ENCODE measurements at places on chromosomes 1 and 21. TPM values are rescaled to one million over a fixed set of nuclear protein-coding genes. Genes with fewer than 3 reads are reported as not detected.

- H3K36me3 ChIP-seq = no peaks in the 10 kb centered on the region
- H3K27ac ChIP-seq = no peak overlapping the region
- no peak overlapping the region for H3K4me3 ChIP-seq
- H3K4me1 ChIP-seq = peaks cover 3% of the 10 kb centered on the region
These were observed 3.9 kb upstream of the PGLYRP4 start for GRCh38 chr1:153352523-153352922.

DNA sequence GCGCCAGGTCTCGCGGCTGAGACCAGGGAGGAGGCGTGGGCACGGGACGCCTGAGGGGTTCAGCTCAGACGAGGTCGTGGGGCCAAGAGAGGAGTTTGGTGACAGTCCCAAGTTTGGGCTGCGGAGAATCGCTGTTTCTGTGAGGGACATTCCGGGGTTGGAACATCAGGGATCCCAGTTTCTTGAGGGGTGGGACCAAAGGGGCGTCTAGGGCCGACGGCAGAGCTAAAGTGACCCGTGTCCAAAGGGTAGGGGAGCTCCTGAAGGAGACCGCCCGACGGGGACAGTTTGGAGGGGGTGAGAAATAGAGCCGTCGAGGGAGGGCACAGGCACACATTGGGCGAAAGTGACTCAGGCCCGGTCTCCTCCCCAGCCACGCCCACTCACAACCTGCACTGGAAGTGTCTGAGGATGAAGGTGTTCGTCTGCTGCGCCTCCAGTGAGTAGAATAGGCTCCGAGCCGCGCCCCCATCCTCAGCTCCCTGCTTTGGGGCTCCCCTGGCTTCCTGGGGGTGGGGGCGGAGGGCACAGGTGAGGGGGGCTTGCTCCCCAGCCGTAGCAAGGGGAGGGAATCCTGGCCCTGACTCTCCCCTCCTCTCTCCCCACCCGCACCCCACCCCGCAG, 7.0 kb downstream of the EFNA3 start:
- H3K4me1 ChIP-seq = peaks cover 25% of the 10 kb centered on the region
- peak overlapping the region; percentile 95 for H3K27ac ChIP-seq
- H3K4me3 ChIP-seq = peak overlapping the region; percentile 95
- H3K27me3 ChIP-seq = peaks cover 35% of the 10 kb centered on the region
- peak; percentile 73 for DNase-seq

RXFP4 gene
- total RNA-seq = not detected

DNA sequence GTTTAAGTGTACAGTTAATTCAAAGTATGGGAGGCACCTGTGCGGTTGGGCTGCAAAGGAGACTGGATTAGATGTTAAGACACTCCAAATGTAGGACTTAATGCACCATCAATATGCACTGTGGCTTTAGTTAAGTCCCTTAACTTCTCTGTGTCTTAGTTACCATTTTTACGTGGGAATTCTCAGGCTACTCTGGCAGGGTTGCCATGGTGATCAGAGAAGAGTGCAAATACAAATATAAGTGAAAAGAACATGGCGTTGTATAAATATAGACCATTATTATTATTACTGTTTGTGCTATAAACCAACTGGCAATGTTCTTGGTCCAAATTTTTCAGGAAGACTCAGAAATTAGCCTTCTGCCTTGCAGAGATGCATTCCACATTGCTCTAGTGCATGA, 595.6 kb downstream of the NPHP4 start:
- no peaks in the 10 kb centered on the region for H3K4me1 ChIP-seq
- peaks cover 9% of the 10 kb centered on the region for H3K27me3 ChIP-seq
- H3K4me3 ChIP-seq = no peak overlapping the region
- H3K27ac ChIP-seq = no peak overlapping the region
- no peaks in the 10 kb centered on the region for H3K36me3 ChIP-seq

- H3K27me3 ChIP-seq = peaks cover 3% of the 10 kb centered on the region
- peaks cover 23% of the 10 kb centered on the region for H3K4me1 ChIP-seq
- H3K27ac ChIP-seq = no peak overlapping the region
- no peak for DNase-seq
These were observed 253.3 kb downstream of the KAZN start for GRCh38 chr1:14851760-14852159.

ALX3 gene
- 1.4 TPM for total RNA-seq

OR2L13 gene
- not detected for total RNA-seq

DNA sequence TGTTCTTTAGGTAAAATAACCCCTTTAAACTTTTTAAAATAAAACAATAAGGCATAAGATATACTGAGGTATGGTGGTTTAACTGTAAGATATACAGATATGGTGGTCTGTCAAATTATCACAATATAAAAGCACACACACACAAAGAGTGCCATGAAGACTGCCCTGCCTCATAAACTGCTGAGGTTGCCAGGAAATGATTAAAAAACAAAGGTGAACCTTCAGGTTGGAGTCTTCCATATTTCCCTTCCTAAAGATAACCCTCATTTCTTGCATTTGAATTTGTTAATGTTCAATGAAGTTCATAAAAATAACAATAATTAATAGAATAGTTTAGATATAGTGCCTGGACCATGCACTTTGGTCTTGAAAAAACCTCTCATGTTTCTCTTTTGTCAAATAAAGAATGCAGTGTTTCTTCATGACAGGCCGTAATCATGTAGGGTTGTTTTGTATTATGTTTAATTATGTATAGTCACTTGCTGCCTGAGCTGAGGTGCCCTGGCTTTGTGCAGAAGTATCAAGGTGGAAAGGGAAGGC, 123.6 kb upstream of the B3GALT2 start:
- peak overlapping the region; percentile 40 for H3K4me3 ChIP-seq
- no peak for DNase-seq

DNA sequence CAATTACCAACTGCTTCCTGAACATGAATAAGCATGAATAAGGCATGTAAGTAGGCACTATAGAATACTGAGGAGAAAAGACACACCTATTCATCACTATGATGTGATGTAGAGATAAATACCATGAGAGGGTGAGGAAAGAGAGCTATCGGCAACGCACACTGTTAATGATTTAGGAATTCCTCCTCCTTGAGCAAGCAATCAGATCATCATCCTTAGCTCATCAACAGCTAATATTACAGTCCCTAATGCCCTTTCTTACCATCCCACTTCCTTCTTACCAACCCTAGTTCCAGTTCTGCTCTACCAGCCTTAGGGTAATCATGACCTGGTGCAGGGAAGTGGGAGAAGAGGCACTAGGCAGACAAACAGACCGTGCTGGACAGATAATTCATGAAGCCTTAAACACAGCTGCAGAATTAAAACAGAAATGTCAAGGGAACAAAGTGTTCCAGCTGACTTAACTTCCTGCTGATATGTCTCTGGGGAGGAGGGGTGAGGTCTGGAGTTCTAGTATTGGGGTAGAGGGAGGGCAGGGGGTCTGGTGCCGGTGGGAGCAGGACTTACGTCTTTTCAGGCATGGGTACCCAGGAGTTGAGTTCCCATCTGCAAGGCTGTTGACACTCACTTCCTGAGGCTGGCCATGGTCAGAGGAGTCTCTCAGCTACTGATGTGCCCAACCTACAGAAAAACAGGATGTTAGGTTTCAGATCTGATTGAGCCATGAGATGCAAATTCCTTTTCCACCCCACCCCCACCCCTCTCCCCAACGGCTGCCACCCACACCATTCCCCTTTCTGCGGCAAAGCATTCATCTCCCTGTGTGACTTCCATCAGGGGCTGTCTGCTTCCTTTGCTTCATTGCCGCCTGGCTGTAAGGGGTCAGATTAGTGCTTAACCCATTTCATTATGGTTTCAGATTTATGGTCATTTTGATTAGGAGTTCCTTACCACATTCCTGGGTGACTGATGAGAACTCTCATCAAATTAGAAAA, 12.6 kb upstream of the RCSD1 start:
- peak overlapping the region; percentile 0 for H3K4me3 ChIP-seq
- H3K27me3 ChIP-seq = peaks cover 16% of the 10 kb centered on the region
- no peak overlapping the region for H3K27ac ChIP-seq
- H3K4me1 ChIP-seq = peaks cover 23% of the 10 kb centered on the region

RNF207 gene
- total RNA-seq = 34.5 TPM

ACBD3 gene
- total RNA-seq = 56.9 TPM

GRCh38 chr1:234771642-234772344, 161.8 kb upstream of the IRF2BP2 start:
- peak overlapping the region; percentile 15 for H3K4me3 ChIP-seq
- no peaks in the 10 kb centered on the region for H3K27me3 ChIP-seq
- peaks cover 57% of the 10 kb centered on the region for H3K4me1 ChIP-seq
- H3K36me3 ChIP-seq = no peaks in the 10 kb centered on the region
- DNase-seq = no peak
- H3K27ac ChIP-seq = peak overlapping the region; percentile 80

RGS16 gene
- 9.7 TPM for total RNA-seq

DNA sequence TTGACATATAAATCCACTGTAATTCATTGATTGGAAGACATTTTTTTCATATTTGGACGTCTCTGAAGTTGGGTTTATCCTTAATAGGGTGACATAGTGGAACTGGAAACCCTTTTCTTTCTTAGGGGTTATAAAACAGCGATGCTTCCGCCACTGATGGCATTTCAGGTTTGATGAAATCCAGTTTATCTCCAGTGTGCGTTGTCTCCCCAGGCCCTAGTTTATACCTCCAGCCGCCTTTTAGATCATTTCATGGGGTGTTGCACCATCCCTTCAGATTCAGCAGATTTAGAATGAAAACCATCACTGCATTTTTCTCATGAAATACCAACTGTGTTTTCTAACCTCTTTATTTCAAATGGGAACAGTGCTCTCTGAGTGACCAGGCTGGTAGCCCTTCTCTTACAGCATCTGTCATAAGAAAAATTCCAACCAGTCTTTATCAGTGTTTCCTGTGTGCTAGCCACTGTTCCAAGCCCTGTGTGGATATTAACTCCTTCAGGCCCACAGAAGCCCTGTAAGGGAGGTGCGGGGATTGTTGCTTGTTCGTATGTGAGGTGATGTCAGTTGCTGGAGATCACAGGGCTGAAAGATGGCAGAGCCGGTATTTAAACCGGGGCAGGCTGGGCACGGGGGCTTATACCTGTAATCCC, 19.0 kb downstream of the H6PD start:
- H3K27ac ChIP-seq = peak overlapping the region; percentile 44
- peaks cover 35% of the 10 kb centered on the region for H3K4me1 ChIP-seq
- DNase-seq = no peak
- H3K4me3 ChIP-seq = peak overlapping the region; percentile 60
- peaks cover 10% of the 10 kb centered on the region for H3K27me3 ChIP-seq

GRCh38 chr21:35324372-35325220, 275.5 kb upstream of the RUNX1 start:
- H3K4me1 ChIP-seq = peaks cover 6% of the 10 kb centered on the region
- no peak overlapping the region for H3K4me3 ChIP-seq
- peaks cover 9% of the 10 kb centered on the region for H3K27me3 ChIP-seq
- H3K36me3 ChIP-seq = no peaks in the 10 kb centered on the region
- DNase-seq = no peak
- no peak overlapping the region for H3K27ac ChIP-seq

DNA sequence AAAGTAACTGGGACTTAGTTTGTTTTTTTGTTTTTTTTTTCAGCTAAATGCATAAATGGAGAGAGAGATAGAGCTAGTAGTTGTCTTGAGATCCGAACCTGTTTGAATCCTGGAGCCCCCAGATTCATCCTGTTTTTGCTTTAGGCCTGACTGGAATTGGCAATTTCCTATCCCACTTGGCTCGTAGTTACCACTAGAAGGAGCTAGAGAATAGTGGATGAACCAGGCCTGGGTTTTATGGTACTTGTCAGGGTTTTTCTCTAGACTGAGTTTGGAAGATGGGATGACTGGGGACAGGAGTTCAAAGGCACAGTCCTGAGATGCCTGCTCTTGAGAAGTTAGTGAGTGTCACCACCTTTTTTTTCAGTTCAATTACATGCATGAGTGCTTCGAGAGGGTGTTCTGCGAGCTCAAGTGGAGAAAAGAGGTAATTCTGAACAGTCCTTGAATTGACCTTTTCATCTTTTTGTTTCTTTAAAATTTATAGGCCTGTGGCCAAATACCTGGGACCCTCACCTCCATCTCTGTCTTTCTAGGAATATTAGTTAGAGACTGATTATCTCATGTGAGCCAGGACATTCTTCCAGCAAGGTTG, 23.4 kb downstream of the CELF3 start:
- DNase-seq = no peak
- H3K4me1 ChIP-seq = no peaks in the 10 kb centered on the region
- H3K4me3 ChIP-seq = no peak overlapping the region
- H3K36me3 ChIP-seq = no peaks in the 10 kb centered on the region

DNA sequence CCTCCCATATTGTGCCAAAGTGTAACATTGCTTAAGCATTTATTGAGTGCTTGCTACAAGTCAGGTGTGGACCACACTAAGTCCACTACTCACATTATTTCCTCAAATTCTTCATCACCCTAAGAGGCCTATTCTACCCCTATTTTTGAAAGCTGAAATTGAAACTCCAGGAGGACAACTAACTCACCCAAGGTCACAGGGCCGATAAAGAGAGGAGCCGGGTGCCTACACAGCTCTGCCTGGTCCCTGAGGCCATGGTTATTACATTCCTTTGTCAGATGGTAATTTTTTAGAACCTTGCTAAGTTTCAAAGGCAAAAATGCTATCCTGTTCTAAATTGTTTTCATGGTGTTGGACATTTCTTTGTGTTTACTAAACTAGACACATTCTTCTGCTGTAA, 24.2 kb upstream of the KLHDC8A start:
- peaks cover 6% of the 10 kb centered on the region for H3K4me1 ChIP-seq
- H3K27ac ChIP-seq = no peak overlapping the region
- H3K4me3 ChIP-seq = no peak overlapping the region
- DNase-seq = no peak

CA6 gene
- total RNA-seq = 0.24 TPM

DHCR24 gene
- total RNA-seq = 119 TPM

- no peak for DNase-seq
- no peaks in the 10 kb centered on the region for H3K36me3 ChIP-seq
- no peak overlapping the region for H3K4me3 ChIP-seq
- H3K27ac ChIP-seq = no peak overlapping the region
These were observed 48.3 kb downstream of the TRIM62 start for GRCh38 chr1:33133478-33134105.

PDE4B gene
- total RNA-seq = 2.8 TPM

- no peak overlapping the region for H3K4me3 ChIP-seq
- H3K27ac ChIP-seq = no peak overlapping the region
- no peaks in the 10 kb centered on the region for H3K36me3 ChIP-seq
These were observed 1293.9 kb downstream of the PLA2G4A start for GRCh38 chr1:188122646-188123045.

DNA sequence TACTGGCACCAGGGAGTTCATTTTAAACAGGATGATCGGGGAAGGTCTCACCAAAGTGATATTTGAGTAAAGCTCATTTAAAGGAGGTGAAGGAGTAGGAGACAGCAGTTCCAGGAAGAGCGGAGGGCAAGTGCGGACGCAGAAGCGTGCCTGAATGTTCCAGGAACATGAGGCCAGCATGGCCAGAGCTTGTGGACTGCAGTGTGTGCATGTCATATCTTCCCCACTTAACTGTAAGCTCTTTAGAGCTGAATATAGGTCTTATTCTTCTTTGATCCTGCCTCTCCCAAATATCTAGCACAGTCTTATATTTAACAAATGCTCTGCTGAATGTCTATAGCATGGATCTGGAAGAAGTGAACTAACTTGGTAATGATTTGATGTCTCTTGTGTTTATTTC, 639.3 kb downstream of the SMYD3 start:
- H3K4me3 ChIP-seq = no peak overlapping the region
- DNase-seq = no peak
- peaks cover 4% of the 10 kb centered on the region for H3K36me3 ChIP-seq
- H3K4me1 ChIP-seq = peaks cover 27% of the 10 kb centered on the region
- H3K27ac ChIP-seq = no peak overlapping the region

Measured in type B pancreatic cell (in vitro differentiated cells).